ENCODE measurements at places on chromosomes 5 and 9.
A peak's percentile ranks its signal among the peaks of the same experiment; 100 is the strongest.

GRCh38 chr5:136667789-136668188, 302.4 kb upstream of the TRPC7 start:
- DNase-seq, result no peak

GRCh38 chr9:19199012-19199411, 31.5 kb upstream of the DENND4C start:
- no peak for DNase-seq

- DNase-seq, result no peak
Observed at GRCh38 chr5:140168371-140168770, 6.6 kb upstream of the CYSTM1 start.

GRCh38 chr9:68509689-68510088, 31.0 kb downstream of the TMEM252 start:
- no peak for DNase-seq

DNA sequence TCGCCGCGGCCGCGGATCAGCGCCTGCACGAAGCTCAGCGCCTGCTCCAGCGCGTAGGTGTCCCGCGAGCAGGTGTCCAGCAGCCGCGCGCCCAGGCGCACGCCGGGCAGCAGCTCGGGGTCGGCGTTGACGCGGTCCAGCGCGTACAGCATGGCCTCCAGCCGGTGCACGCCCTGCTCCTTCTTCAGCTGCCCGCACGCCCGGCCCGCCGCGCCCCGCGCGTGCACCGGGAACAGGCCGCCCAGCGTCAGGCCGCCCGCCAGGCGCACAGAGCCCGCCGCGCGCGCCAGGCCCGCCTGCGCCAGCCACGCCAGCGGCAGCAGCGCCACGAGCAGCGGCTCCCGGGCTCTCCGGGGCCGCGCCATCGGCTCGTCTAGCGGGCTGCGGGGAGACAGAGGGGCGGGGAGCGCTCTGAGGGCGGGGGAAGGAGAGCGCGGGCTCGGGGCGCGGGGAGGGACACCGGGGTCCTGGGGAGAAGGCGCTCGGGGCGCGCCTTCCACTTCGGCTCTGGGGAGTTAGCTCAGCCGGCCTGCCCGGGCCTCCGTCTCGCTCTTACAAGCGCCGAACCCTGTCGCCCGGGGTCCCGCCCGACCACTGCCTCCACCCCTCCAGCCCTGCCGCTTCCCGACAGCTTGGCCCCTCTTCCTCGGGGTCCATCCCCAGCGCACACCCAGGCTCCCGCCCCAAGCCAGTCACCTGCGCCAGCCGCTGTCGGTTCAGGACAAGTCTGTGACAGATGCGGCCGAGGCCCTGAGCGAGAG, at the start of gene GRM6:
GRM6 (minus strand) TSS at position 741 of the 761 bp plus-strand sequence; CDS start at position 365, 376 bp downstream.
- DNase-seq, result no peak

GRCh38 chr5:134975078-134975715, 7.5 kb downstream of the CATSPER3 start:
- no peak for DNase-seq

GRCh38 chr5:73412597-73412988, 36.0 kb downstream of the FOXD1 start:
- no peak for DNase-seq

DNA sequence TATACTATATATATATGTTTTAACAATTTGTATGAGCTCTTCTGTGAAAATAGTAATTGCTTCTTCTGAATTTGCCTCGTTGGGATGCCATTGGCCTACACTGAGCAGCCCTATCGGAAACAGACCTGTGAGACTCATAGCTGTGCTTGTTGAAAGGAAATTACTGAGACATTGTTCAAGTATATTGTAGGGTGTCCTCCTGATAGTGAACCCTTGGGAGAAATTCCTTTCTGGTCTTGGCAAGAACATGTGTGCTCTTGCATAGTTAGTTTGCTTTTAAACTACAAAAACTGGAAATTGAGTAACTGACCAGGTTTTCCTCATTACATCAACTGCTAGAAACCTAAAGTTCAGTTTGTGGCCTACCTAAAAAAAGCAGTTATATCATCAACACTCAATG, 160.9 kb downstream of the LURAP1L start:
- DNase-seq, result peak; percentile 27

GRCh38 chr9:130772185-130772584, 62.9 kb upstream of the ABL1 start:
- no peak for DNase-seq

DNA sequence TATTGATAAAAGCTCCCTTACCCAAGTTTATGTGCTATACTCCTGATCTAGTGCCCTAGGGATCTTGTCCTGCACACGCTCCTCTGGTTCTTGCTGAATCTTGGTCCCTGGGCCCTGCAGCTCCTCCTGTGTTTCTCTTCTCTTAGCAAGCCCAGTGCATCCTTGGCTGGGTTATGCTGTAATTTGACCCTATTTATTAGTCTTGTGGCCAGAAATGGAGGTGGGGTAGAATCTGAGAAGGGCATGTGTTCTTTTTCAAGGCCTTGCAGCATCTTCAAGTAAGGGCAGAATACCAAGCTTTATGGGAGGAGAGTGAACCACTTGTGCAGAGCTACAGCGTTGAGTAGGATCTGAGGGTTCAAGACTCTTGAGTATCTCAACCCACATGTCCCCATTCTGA, 366.8 kb downstream of the FAM170A start:
- no peak for DNase-seq

DNA sequence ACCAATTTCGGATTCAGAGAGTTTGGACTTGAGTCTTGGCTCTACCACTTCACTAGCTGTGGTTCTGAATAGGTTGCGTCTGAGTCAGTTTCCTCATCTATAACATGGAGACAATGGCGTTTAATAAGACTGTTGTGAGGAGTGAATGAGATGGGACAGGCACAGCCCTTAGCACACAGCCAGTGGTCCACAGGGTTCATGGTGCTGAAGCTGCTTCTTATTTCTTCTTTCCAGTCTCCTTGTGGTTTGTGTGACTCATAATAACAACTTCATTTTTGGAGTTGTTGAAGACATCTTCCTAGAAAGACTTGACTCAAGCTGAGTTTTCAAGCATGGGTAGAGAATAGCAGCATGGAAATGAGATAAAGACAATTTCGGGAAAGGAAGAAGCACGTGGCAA, 172.6 kb upstream of the PPP2R2B start:
- no peak for DNase-seq

GRCh38 chr5:16976625-16977008, 40.5 kb upstream of the MYO10 start:
- DNase-seq, result no peak

DNA sequence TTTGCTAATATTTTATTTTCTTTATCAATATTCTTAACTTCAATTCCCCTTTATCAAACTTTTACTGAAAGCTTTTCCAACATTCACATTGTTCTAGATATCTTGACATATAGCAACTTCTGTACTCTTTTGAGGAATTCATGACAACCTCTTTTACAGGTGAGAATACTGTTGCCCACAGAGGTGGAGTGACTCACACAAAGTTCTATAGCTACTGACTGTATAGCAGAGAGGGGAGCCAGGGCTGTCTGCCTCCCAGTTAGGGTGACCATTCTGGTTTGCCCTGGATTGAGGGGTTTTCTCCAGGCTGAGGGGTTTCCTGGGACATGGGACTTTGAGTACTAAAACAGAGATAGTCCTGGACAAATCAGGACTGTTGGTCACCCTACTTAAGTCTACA, 16.2 kb downstream of the SEC61B start:
- no peak for DNase-seq

- DNase-seq, result no peak
Observed at GRCh38 chr5:52134013-52134650, 653.6 kb upstream of the ITGA1 start.

DNA sequence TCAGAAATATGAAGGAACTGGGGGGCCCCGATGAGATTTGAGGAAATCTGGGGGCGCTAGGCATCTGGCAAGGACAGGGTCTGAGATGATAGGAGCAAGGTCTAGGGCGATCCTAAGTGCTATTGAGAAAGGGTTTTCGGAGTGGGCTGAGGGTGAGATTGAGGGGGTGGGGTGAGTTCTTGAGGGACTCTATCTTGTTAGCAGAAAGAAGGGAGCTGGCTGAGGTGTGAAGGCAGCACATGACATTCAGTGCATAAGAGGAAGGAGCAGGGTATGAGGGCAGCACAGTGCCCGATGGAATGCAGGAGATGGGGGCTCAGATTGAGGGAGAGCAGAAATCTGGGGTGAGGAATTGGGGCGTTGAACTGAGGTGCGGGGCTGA, 640 bp downstream of the TRIM32 start:
- no peak for DNase-seq

DNA sequence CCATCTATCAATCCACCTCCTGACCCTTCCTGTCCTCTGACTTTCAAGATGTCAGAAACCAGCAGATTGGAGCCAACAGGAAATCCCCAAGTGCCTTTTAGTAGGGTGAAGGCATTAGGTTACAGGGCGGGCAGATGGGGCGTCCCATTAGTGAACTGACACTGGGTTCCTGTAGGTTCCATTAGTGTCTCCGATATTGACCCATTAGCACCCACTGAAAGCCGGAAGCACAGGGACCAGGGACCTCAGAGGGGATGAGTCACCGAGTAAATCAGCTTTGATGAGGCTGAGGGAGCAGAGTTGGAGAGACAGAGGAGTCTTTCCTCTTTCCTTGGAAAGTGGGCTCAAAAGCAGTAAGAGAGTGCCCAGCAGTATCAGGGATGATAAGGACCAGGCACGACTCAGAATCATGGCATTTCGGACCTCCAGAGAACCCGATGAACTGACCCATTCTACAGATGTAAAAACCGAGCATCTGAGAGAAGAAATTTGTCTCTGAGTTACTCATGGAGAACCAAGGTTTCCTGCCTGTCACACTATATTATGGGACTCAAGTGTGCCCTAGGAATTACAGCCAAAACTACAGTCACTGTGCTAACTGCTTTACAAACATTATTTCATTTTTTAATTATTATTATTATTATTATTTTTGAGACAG, 47.2 kb upstream of the FABP6 start:
- DNase-seq, result no peak

DNA sequence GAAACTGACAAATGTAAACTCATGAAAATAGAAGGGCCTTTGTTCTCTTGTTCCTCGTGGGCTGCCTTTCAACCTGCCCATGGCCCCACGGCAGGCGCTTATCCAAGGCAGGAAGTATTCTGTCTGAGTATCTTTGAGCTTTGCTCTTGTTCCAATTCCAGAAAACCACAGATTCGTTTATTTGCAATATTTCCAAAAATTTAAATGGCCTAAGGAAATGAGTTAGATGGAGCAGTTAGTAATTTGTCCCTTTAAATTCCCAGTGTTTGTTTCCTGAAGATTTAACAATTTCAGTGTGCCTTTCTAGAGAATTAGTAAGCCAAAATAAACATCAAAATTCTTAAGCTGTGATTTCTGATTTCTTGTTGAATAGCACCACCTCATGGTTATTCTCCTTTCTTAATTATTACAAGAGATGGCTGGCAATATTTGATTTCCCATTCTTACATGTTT, 299.4 kb upstream of the RASA1 start:
- DNase-seq, result peak; percentile 15

DNA sequence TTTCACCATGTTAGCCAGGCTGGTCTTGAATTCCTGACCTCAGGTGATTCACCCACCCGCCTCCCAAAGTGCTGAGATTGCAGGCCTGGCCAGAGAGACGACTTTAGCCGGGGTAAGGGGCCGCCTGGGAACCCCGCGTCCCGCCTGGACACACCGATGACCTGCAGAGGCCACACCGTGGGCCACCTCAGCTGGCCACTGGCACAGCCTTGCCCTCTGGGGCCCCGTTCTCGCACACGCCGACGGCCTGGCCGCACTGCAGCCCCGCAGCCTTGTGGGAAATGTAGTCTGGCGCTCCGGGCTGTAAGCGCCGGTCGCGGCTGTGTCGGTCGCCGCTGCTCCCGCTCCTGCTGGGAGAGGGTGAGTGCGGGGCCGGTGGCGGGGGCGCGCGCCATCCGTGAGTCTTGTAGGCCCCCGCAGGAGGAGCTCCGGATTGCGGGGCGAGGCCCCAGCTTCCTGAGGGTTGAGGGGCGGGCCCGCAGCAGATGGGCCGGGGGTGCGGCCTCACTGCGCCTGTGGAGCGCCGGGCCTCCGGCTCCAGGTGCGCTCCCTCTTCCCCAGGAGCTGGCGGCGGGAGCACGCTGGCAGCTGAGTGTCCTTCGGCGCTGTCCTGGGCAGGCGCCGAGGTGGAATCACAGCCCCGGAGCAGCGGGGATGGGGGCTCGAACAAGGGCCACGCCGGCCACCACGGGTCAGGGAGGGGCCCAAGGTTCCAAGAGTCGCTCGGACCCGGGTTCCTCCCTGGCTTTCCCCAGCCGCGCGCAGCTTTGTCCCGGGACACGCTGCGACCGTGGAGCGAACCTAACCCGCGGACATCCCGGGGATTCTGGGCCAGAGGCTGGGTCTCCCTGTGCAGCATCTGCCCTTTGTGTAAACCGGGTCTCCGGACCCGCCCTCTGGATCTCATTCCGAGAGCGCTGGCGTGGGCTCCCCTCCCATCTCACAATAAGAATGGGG, at the start of gene ZFP2:
ZFP2 (plus strand) TSS at position 299 of the 957 bp plus-strand sequence. CDS start 35,401 bp downstream, outside the sequence.
- peak; percentile 19 for DNase-seq
